Cortex of kidney (tissue), 1 donor: ENCODE measurements at places on chromosomes 11 and 22.

GRCh38 chr11:29027436-29027835 is 919.2 kb downstream of the METTL15 start:
- DNase-seq: no peak

- no peak for DNase-seq
Observed at GRCh38 chr22:23356094-23356493, 175.8 kb downstream of the BCR start.

GRCh38 chr11:65862191-65862735 is 2.0 kb downstream of the MUS81 start:
- DNase-seq: no peak

DNA sequence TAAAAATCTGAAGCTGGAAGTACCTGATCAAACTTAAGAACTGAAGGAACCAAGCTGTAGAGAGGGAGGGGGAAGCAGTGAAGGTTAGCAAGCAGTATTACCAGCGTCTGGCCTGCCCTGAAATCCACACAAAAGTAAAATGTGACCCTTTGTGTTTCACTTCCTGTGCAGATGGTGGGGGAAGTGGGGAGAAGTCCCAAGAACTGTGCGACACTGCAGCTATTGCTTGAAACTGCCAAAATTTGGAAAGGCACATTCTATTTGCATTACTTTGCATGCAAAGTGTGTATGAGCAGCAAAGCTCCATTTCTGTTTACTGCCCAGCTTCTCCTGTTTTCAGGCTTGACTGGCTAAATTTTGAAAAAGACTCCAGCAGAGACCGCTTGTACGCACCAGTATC is 72.1 kb upstream of the BMAL1 start:
- DNase-seq: no peak

DNA sequence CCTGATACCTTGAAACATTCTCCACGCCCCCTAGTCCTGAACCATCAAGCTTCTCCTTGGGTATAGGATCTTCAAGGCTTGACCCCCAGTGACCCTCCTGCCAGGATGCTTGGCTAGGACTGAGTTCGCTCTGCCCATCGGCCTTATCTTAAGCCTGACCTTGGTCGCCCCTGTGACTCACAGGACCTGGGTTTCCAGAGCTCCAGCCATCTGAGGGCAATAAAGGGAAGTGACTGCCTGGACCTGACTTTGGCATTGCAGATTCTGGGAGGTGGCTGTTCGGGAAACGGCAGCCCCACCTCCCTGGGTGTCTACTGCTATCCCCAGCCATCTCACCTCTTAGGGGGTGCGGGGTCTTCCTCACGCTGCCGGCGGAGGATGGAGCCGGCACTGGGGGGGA is 15.4 kb downstream of the CARD10 start:
- DNase-seq: no peak

GRCh38 chr11:117690484-117691217 is 106.4 kb downstream of the DSCAML1 start:
- DNase-seq: no peak

- no peak for DNase-seq
Observed at GRCh38 chr11:126102436-126102981, 39.8 kb upstream of the CDON start.

- no peak for DNase-seq
Observed at GRCh38 chr11:15988016-15988550, 368.3 kb downstream of the SOX6 start.

- DNase-seq: no peak
Observed at GRCh38 chr11:64385945-64386704, 27.2 kb downstream of the RPS6KA4 start.

- DNase-seq: no peak
Observed at GRCh38 chr11:111400595-111400994, 21.5 kb upstream of the POU2AF1 start.

DNA sequence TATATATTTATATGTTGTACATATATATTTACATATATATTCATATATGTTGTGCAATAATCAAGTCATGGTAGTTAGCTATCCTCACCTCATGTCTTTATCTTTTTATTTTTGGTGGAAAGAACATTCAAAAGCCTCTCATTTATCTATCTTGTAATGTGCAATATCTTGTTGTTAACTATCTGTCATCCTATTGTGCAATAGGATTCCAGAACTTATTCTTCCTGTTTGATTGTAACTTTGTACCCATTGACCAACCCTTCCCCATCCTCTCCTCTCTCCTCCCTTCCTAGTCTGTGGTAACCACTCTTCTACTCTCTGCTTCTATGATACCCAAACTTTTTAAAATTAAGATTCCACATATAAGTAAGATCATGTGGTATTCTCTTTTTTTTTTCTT is 115.6 kb upstream of the PDGFD start:
- no peak for DNase-seq

- DNase-seq: no peak
Observed at GRCh38 chr11:75811485-75811884, 3.5 kb upstream of the UVRAG start.

DNA sequence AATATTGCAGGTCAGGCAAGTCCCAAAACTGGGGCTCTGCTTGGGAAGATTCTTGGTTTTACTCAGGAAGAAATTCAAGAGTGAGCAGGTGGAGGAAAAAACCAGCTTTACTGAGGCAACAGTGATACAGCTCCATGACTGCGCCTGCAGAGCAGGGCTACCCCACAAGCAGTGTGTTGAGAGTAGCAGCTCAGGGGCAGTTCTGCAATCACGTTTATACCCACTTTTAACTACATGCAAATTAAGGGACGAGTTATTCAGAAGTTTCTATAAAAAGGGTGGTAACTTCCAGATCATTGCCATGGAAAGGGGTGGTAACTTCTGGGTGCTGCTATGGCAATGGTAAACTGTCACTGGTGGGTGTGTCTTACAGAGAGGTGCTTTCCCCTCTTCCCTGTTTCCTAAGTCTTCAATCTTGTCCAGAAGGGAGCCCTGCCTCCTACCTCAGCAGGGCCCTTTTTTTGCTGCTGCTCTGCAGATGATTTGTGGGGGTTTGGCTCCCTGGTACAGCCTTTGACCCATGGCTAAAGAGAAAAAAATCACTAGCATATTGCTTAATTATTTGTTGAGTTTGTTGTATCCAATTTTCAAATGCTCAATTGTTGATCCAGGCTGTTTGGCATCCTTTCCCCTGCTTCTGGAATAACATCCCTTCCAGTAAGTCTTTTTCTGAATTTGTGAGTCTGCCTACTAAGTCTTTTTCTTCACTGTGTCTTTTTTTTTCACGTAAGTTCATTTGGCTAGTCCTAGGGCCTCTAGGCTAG is 30.0 kb upstream of the ME3 start:
- DNase-seq: no peak

DNA sequence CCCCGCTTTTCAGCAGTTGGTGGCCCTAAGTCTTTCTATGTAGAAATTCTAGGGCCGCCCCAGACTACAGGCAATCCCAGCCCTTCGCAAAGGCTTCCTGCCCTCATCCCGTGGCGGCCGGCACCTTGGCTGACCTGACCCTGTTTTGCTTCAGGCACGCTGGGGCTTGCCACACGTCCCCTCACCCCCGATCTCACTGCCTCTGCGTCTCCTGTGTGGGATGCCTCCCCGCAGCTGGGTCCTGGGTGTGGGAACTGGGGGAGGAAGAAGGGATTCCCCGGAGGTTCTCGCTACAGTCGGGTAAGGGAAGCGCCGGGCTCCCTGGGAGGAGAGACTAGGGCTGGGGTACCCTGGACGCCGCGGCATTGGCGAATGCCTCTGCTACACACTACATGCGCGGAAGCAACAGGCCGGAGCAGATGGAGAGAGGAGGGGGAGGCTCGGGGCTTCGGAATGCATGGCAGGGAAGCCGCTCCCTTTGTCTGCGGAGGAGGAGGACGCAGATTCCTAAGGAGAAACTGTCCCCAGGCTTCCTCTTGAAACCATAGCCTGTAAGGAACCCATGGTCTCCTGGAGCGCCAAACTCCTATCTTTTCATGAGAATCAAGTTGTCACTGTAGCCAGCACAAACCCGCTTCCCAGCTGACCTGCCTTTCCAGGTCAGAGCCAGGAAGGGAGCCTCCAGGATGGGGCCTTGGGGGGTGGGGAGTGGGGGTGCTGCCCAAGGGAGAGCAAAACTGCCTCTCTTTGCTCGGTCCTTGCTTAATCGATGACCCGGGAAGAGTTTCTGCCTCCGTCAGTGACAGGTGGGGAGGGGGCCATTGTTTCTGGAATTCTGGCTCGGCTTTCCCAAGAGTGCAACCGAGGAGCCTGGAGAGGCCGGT is 1.4 kb downstream of the DTX4 start:
- no peak for DNase-seq

- DNase-seq: no peak
Observed at GRCh38 chr11:11992257-11993212, 15.9 kb downstream of the DKK3 start.

GRCh38 chr11:65214212-65214845 is 32.6 kb downstream of the CAPN1 start:
- no peak for DNase-seq

DNA sequence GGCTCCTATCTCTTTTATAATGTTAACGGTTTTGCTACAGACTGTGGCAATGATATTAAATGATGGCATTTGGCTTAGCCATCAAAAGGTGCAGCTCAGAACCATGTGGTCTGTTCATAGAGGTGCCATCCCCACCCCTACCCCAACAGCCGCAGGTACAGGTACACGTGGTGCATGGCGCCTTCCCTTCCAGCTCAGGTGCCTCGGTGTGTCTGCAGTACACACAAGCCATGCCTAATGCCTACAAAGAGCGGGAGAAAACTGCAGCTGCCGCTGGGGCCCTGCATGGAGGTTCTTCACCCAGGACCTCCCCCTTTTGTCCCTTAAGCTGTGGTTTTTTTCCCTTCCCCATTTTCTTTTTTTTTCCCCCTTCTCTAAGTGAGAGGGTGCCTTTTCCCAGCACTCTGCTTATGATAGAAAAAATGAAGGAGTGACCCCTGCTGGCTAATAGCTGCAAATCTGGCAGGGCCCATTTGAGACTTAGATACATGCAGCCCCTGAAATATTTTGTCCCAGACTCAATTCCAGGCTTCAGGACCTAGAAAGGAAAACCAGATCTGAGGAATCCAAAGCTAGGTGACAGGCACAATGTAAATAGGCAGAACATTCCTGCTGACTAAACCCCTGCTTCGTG is 6.5 kb downstream of the OR52M1 start:
- no peak for DNase-seq

DNA sequence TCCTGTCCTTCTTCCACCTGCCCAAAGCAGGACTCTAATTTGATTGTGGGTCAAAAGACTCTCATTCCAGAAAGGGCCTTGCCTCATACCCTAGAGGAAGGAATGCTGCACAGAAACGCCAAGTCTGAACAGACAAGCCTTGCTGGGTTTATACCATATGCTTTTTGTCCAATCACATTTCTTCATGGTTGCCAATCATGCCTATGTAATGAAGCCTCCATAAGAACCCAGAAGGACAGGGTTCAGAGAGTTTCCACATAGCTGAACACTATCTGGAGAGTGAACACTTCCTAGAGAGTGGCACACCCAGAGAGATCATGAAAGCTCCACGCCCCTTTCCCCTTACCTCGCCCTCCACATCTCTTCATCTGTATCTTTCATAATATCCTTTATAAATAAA is 4.8 kb upstream of the SAA2 start:
- DNase-seq: no peak

DNA sequence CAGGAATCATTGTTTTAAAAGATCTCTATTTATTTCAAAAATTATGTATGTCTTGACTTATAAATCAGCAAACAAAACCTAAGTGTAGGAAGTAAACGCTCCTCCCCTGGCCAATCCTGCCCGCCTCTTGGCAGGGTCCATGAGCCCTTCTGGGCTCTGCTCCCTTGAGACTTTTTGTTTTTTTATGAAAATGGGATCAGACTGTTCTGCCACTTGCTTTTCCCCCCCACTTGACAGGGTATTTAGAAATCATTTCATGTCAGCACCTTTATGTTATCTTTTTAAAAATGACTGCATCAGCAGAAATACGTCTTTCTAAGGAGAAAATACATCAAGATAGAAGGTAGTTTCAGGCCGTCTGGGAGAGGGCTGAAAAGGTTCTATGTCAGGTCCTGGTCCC is 35.6 kb downstream of the FBLN1 start:
- DNase-seq: no peak

DNA sequence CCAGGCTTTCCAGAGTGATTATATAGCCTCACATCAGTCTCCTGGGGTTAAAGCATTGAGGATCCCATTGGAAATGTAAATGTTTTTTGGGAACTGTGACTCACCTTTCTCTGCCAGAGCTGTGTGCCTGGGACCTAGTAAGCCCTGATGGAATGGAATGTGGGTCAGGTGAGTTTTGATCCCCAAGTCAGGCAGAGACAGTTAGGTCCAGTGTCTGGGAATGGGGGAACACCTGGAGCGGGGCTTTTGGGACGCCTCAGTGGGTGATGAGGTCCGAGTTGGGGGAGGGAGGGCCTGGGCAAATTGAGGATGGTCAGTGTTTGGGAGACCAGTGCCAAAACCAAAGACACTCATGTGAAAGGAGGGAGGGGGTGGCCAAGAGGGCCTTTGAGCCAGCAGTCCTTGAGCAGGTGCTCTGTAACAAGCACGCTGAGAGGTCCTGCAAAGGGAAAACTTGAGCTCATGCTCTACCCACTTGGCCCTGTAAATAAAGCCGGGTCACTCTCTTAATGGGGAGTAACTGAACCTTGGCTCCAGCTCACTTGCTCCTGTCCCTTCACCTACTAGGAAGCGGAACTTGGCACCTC is 104.7 kb downstream of the NAV2 start:
- DNase-seq: no peak

DNA sequence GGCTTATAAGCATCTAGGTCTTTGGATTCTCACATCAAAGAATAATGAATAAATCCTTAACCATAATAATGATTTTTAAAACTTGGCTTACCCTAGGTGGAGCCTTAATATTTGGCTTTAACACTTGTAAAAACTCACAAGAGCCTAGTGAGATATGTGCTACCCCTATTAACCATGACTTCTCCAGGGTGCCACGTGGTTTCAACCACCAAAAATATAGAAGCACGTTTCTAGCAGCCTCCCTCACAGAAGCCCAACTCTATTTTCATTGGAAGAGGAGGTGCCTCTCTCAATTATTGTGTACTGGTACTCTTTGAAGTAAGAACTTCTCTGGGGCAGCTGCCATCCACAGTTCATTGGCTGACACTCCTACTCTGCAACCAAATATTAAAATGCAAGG is 46.5 kb upstream of the GDPD4 start:
- no peak for DNase-seq

DNA sequence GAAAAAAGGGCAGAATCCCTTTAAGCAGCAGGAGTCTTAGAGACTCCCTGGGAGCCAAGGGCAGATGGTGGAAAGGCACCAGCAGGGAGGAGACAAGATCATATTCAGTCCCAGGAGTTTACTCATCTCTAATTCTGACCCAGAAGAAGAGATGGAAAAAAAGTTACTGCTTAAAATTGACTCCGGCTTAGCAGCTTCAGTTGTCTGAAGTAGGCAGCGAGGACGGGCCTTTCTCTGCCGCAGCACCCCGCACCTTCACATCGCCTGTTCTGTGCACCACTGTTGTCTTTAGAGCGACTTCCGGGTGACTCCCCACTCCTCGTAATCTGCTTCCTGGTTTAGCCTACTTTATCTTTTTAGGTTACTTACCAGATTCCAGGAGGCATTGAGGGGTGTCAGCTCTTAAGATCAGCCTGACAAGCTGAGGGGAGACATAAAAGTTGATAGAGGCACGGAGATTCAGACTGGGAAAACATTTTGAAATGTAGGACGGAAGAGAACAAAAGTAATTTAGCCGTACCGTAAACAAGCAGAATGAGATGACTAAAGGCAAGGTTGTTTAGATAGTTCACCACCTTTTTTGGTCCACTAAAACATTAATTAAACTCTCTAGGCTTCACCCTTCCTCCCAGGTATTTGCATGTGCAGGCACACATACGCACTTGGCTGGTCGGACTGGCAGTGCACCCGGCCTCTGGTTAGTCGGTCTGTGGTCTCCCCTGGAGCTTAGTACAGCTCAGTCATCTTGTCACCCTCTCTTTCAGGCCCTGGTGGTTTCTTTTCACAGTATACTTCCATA is 74.3 kb downstream of the CECR2 start:
- DNase-seq: no peak
